ENCODE measurements at places on chromosomes 13 and 19.

GRCh38 chr19:14459703-14460102 is 15.5 kb downstream of the PTGER1 start:
- DNase-seq: no peak

DNA sequence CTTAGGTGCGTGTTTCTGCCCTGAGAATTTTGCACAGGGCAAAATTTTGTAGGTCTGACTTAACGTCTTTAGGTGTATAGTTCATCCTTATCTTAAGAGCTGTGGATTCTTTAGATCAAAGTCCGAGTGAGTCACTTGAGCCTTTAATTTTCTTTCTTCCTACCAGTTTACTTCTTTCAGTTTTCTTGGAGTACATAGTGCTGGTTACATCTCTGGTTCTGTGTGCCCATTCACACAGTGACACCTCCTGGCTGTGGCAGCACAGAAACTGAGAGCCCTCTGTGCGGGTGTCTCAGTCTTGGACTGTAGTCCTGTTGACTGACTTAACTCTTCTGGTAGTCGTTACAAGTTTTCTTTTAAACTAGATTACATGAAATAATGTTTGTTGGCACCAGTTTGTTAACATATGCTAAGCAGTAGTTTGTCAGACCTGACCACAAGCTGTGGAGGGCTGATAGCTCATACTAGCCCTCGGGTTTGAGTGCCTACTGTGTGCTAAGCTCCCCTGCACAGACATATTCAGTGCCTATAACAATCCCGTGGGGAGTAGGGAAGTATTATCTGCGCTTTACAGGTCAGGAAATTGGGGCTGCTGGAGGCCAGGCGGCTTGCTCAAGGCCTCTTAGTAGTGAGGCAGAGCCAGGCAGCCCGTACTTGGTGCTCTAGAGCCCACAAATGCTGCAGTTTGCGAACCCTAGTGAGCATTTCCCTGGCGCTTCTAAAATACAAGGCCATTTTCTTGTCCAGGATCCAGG is 1.6 kb downstream of the GATAD2A start:
- DNase-seq: no peak

GRCh38 chr13:80050252-80050651 is 290.7 kb downstream of the SPRY2 start:
- no peak for DNase-seq

DNA sequence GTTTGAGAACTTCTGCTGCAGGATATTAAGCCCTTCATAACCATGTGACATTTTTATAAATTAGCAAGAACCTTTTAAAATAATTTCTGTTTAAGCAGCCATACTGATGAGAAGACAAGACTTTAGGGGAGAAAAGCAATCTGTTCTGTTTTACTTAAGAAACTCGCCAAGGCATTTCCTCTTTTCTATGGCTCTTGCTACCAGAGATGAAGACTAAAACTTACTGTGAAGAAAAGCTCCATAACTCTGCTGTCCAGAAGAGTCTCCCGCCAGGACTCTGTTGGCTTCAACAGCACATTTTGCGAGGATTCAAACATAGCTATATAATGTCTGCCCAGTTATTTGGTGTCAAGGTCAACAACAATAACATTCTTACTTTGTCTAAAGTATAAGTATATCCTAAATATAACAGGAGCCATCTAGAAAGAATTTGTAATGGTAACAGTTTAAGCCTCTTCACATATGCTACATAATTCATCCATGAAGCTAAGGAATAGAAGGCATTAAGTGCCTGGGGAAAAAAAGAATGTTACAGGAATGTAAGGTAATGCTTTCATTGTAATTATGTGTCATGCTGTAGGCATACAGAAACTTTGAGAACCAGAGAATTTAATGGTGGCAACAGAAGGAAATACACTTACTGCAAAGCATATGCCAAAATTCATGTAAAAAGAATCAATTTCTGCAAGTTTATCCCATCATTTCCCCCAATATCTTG is 53.2 kb upstream of the EEF1AKMT1 start:
- DNase-seq: no peak

- no peak for DNase-seq
Observed at GRCh38 chr13:24127116-24127631, 33.3 kb upstream of the SPATA13 start.
